ENCODE measurements at places on chromosomes 5 and 9. TPM values are rescaled to one million over a fixed set of nuclear protein-coding genes. Genes with fewer than 3 reads are reported as not detected.

The NUDT12 gene
- total RNA-seq: 18.2 TPM

DNA sequence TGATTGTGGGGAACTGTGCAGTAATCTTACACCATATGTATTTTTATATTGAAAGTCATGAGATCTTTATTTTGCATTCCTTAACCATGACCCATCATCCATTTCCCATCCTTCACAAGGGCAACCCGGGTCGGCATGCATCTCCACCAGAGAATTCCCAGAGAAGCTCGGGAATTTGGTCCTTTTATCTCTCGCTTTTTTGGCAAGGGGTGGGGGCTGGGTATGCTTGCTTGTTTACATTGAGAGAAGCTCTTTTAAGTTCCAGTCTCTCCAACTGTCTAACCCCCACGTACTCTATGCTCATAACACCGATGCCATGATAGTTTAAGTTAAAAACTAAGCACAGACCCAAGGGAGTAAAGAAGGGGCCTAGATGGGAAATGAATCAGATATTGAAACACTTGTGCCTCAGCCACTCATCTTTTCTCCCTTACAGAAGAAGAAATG lies 109.9 kb upstream of the NFIB start:
- no peak for DNase-seq

- DNase-seq: no peak
Observed at GRCh38 chr9:116223926-116224325, 70.3 kb downstream of the PAPPA start.

DNA sequence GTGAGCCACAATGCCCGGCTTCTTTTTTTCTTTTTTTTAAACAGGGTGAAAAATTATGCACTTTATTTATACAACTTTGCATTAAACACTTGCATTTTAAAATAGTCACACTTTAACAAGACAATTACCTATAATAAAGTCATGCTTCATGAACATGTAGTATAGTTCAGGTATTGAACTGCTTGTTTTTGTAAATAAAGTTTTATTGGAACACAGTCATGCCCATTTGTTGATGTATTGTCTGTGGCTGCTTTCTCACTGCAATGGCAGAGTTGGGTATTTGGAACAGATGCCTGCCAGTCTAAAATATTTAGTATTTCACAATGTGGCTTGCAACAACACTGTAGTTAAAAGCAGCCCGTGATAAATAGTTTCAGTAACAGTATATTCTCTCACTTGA lies 32.8 kb upstream of the CCL21 start:
- DNase-seq: no peak

DNA sequence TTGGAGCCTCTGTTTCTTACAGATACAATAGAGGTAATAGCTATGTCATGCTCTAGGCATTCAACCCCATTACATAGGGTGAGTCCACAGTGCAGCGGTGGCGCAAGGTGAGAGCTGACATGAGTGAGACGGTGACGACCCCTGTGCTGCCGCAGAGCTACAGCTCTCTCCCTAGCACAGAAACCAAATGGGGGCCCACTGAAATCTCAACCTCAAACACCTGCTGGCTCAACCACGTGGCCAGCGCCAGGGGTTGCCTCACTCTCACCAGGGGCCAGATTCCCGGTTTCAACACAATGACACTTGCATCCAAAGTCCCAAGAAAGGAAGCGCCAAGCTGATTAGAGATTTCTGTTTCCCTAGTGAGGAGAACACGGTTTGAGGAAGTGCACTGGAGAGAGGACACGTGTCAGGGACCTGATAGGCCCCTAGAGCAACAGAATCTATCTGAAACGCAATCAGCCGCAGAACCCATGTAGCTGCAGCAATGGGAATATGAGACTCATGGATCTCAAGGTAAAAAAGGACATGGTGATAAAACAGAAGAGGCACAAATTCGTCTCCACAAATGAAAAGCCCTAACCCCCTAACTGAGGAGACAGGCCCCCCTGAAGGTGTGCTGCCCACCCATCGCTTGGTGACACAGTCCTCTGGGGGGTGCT lies 114.3 kb downstream of the CRB2 start:
- DNase-seq: no peak

- no peak for DNase-seq
Observed at GRCh38 chr9:95082401-95083084, 235.0 kb downstream of the FANCC start.

- no peak for DNase-seq
Observed at GRCh38 chr5:935510-936084, 42.9 kb downstream of the TRIP13 start.

The TUT7 gene
- total RNA-seq: 25.7 TPM

The PCDHGB5 gene
- 11.7 TPM for total RNA-seq

The TERT gene
- not detected for total RNA-seq

- no peak for DNase-seq
Observed at GRCh38 chr9:77442436-77442835, 205.7 kb downstream of the GNA14 start.

DNA sequence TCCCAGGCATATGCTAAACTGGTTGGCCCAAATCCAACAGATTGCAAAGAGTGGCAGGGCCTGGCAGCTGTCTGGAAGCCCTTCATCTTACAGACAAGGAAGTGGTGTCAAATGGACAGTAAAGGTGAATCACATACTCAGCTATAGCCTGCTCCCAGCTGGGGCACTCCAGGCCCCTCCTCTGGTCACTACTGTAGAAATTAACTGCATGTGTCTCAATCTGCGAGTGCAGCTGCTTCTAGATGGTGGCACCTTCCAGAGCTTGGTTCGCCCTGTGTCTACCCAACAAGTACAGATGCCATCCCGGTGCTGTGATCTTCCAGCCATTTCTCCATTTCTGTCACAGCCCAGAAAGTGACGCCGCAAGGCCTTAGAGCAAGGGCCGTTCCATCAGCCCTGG lies 50.2 kb downstream of the OTULIN start:
- DNase-seq: no peak

- no peak for DNase-seq
Observed at GRCh38 chr9:136614967-136615623, 47.6 kb upstream of the EGFL7 start.

DNA sequence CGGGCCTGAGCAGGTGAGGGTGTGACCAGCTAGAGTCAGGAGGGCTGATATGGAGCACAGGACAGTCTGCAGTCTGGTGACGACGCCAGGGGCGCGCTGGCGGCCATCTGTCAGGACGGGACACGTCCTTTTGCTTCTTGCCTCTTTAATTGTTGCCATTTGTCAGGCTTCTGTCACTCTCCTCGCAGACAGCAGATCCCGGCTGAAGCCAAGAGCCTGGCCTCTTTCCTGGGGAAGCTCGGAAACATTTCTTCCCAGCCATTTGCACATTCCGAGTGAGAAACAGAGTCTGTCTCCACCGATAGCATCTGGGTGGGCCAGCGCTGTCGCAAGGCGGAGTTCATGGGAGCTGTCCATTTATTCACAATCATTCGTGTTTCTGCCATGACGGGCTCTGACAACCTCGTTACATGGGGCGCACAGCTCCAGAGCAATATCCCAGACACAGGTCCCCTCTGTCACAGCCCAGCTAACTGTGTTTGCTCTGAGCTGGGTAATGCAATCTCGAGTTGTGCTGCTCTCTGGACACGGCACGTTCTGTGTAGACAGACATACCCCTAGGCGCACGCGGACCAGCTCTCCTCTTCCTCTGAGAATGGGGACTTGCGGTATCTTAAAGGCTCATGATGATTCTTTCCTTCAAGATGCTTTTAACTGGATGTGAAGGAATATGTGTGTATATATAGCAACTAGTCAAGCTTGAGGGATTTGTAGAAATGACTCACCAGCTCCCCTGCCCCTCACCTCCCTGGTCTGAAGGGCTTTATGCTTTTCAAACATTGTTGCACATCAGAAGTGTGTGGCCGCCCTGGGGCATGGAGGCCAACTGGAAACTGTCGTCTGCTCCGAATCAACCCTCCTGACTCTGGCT lies 105.3 kb upstream of the FCN2 start:
- no peak for DNase-seq

The PCDHGA2 gene
- total RNA-seq: 6.3 TPM

Measured in dorsolateral prefrontal cortex (tissue), 122 donors.